ENCODE measurements at places on chromosomes 12 and 14. TPM values are rescaled to one million over a fixed set of nuclear protein-coding genes. Genes with fewer than 3 reads are reported as not detected.

KIF5A gene
- 0.39 TPM for total RNA-seq

ACOT2 gene
- 31.9 TPM for total RNA-seq

FIGNL2 gene
- 0.69 TPM for total RNA-seq

AKAP6 gene
- total RNA-seq, result 21.8 TPM

PIWIL1 gene
- 0.10 TPM for total RNA-seq

FAM181A gene
- not detected for total RNA-seq

PCED1B gene
- 0.49 TPM for total RNA-seq

CFAP54 gene
- 1.8 TPM for total RNA-seq

PLEKHH1 gene
- 8.7 TPM for total RNA-seq

RASSF9 gene
- total RNA-seq, result 4.9 TPM

LRIG3 gene
- total RNA-seq, result 241 TPM

SALL2 gene
- total RNA-seq, result 4.9 TPM

HOXC4 gene
- 3.6 TPM for total RNA-seq

TMEM229B gene
- 0.49 TPM for total RNA-seq

TMEM233 gene
- total RNA-seq, result 0.20 TPM

REP15 gene
- total RNA-seq, result 0.79 TPM

IQSEC3 gene
- total RNA-seq, result 2.5 TPM

NTF3 gene
- 4.7 TPM for total RNA-seq

LMO3 gene
- 8.9 TPM for total RNA-seq

SLC25A21 gene
- 1.8 TPM for total RNA-seq

NAV3 gene
- total RNA-seq, result 43.8 TPM

C12orf54 gene
- not detected for total RNA-seq

NXPH4 gene
- 6.6 TPM for total RNA-seq

SNX6 gene
- 81.2 TPM for total RNA-seq

APOF gene
- not detected for total RNA-seq

LARP4 gene
- 55.7 TPM for total RNA-seq

STXBP6 gene
- total RNA-seq, result 7.6 TPM

GUCY2C gene
- 0.10 TPM for total RNA-seq

ERBB3 gene
- total RNA-seq, result 69.5 TPM

KIF21A gene
- 37.5 TPM for total RNA-seq

CLEC4E gene
- total RNA-seq, result 0.79 TPM

DDX23 gene
- total RNA-seq, result 43.3 TPM

LBHD2 gene
- not detected for total RNA-seq

ZDHHC22 gene
- under 0.01 TPM for total RNA-seq

ARHGEF25 gene
- total RNA-seq, result 32.5 TPM

FMNL3 gene
- total RNA-seq, result 24.1 TPM

CDKN3 gene
- 13.3 TPM for total RNA-seq

HHIPL1 gene
- total RNA-seq, result 0.99 TPM

PAX9 gene
- 2.8 TPM for total RNA-seq

RHEBL1 gene
- total RNA-seq, result 0.69 TPM

ADCY6 gene
- total RNA-seq, result 34.8 TPM

MEG3 gene
- 486 TPM for total RNA-seq

CISTR gene
- not detected for total RNA-seq

PGF gene
- total RNA-seq, result 6.3 TPM

FAM90A1 gene
- not detected for total RNA-seq

All from skin of body (tissue), 3 donors.